Peyer's patch (tissue), 4 donors: ENCODE measurements at places on chromosomes 6 and 20. TPM values are rescaled to one million over a fixed set of nuclear protein-coding genes. Genes with fewer than 3 reads are reported as not detected.

Gene PRRT1
- not detected for total RNA-seq

Gene ME1
- total RNA-seq: 28.8 TPM

Gene BRPF3
- 59.0 TPM for total RNA-seq

Gene RIN2
- total RNA-seq: 65.2 TPM

Gene SPDEF
- total RNA-seq: 58.7 TPM

Gene KHDC1L
- not detected for total RNA-seq

Gene NOTCH4
- 50.3 TPM for total RNA-seq

Gene NRN1
- total RNA-seq: 1.4 TPM

Gene ENPP5
- total RNA-seq: 1.1 TPM

Gene LPIN3
- 302 TPM for total RNA-seq

Gene MRPL14
- 39.0 TPM for total RNA-seq

Gene ETV7
- total RNA-seq: 12.1 TPM

Gene MLIP
- 8.8 TPM for total RNA-seq

Gene ABHD16B
- total RNA-seq: not detected

Gene SLC17A2
- total RNA-seq: not detected

Gene APCDD1L
- total RNA-seq: not detected

Gene ERVFRD-1
- total RNA-seq: not detected

Gene PROKR2
- not detected for total RNA-seq

Gene THBS2
- 5.4 TPM for total RNA-seq

Gene PRR18
- total RNA-seq: not detected

Gene TTK
- total RNA-seq: 2.5 TPM

Gene SEL1L2
- not detected for total RNA-seq

Gene MAS1
- total RNA-seq: not detected

Gene MDFI
- total RNA-seq: 0.94 TPM

Gene DTD1
- total RNA-seq: 8.9 TPM

Gene MCHR2
- not detected for total RNA-seq

Gene FAXC
- under 0.01 TPM for total RNA-seq

Gene PRDM13
- total RNA-seq: not detected

Gene MEP1A
- 911 TPM for total RNA-seq

Gene OTOR
- not detected for total RNA-seq

Gene ASF1A
- total RNA-seq: 7.7 TPM

Gene ULBP2
- total RNA-seq: not detected

Gene GRM4
- total RNA-seq: not detected
